Camera-type eye (tissue), 1 donor: ENCODE measurements at places on chromosomes 3 and 15. TPM values are rescaled to one million over a fixed set of nuclear protein-coding genes. Genes with fewer than 3 reads are reported as not detected.

Gene STIMATE
- total RNA-seq, result 12.9 TPM

Gene SHC4
- 4.3 TPM for total RNA-seq

Gene ELL3
- 5.0 TPM for total RNA-seq

Gene ATP13A5
- 0.22 TPM for total RNA-seq

Gene SLC28A2
- total RNA-seq, result not detected

Gene SPINT1
- 27.4 TPM for total RNA-seq

Gene KLF15
- 7.7 TPM for total RNA-seq

Gene ZBTB47
- total RNA-seq, result 22.9 TPM

Gene TRIM42
- not detected for total RNA-seq

Gene COL6A5
- 0.16 TPM for total RNA-seq

Gene RLBP1
- total RNA-seq, result 102 TPM

Gene RPUSD2
- 7.3 TPM for total RNA-seq

Gene GREM1
- 1.2 TPM for total RNA-seq

Gene CFAP91
- total RNA-seq, result 7.3 TPM

Gene PLA1A
- 1.3 TPM for total RNA-seq

Gene PRRT3
- total RNA-seq, result 2.9 TPM
